ENCODE measurements at places on chromosomes 4 and X. TPM values are rescaled to one million over a fixed set of nuclear protein-coding genes. Genes with fewer than 3 reads are reported as not detected.

DNA sequence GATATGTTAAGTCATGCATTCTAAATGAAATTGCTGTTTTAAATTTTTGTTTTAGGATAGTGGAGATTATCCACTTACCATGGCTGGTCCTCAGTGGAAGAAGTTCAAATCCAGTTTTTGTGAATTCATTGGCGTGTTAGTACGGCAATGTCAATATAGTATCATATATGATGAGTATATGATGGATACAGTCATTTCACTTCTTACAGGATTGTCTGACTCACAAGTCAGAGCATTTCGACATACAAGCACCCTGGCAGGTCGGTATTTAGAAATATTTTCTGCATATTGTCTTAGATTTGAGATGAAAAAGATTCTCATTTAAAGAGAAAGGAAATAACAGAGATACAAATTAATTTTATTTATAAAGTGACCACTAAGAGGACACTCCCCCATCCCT is 83.6 kb downstream of the STAG2 start:
- no peak for DNase-seq

GRCh38 chr4:28436191-28437080 is 1575.8 kb downstream of the STIM2 start:
- no peak for DNase-seq

- no peak for DNase-seq
These were observed 33.3 kb upstream of the SLC2A9 start for GRCh38 chr4:10054571-10055041.

DNA sequence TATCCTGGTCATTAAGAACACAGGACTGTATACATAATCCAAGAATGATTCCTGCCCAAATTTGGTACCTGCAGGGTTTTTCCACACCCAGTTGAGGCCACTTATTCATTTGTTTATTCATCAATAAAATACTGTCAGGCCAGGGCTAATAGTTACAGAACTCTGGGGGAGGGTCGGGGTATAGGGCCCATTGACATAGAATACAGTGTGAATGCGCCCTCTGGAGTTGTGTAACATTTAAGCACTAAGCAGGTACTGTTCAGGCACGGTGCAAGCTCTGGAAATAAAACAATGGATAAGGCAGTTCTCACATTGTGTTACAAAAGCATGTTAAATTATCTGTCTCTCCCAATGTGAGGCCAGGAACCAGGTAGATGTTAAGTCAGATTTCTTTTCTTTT is 30.8 kb upstream of the LRBA start:
- DNase-seq, result peak; percentile 37

Gene NHS
- 6.7 TPM for total RNA-seq

DNA sequence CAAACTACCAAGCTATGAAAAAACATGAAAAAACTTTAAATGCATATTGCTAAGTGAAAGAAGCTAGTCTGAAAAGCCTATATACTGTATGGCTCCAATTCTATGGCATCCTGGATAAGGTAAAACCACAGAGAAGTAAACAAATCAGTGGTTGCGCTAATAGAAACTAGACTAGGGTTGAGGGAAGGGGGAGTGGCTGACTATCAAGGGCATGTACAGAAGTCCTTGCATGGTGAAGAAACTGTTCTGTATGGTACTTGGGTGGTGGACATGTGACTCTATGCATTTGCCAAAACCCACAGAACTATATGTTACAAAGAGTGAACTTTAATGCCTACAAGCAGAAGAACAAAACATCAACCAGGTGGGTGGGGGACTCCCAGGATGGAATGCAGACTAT is 96.8 kb downstream of the MTMR1 start:
- no peak for DNase-seq

Gene IL21
- total RNA-seq, result 50.0 TPM

- DNase-seq, result no peak
These were observed 127.2 kb upstream of the GPC4 start for GRCh38 chrX:133542476-133542875.

GRCh38 chr4:55397520-55398321 is 2.0 kb downstream of the TMEM165 start:
- DNase-seq, result no peak

Gene EGFL6
- total RNA-seq, result 0.21 TPM

DNA sequence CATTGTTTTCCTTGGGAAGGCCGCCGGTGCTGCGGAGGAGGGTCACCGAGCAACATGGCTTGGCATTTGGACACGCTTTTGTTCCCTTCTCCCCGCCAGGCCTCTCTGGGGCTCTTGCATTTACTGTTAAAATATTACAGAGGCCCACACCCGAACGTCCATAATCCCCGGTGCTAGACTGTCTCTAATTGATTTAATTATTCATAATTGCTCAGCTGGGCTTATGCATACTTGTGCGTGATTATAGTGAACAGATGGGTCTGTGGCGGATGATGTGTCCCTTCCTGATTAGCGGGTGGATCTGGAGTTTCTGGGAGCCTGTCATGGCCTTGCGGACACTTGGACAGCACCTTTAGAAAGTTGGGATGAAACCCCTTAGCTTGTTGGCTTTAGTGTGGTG is 100.2 kb upstream of the MSX1 start:
- no peak for DNase-seq

DNA sequence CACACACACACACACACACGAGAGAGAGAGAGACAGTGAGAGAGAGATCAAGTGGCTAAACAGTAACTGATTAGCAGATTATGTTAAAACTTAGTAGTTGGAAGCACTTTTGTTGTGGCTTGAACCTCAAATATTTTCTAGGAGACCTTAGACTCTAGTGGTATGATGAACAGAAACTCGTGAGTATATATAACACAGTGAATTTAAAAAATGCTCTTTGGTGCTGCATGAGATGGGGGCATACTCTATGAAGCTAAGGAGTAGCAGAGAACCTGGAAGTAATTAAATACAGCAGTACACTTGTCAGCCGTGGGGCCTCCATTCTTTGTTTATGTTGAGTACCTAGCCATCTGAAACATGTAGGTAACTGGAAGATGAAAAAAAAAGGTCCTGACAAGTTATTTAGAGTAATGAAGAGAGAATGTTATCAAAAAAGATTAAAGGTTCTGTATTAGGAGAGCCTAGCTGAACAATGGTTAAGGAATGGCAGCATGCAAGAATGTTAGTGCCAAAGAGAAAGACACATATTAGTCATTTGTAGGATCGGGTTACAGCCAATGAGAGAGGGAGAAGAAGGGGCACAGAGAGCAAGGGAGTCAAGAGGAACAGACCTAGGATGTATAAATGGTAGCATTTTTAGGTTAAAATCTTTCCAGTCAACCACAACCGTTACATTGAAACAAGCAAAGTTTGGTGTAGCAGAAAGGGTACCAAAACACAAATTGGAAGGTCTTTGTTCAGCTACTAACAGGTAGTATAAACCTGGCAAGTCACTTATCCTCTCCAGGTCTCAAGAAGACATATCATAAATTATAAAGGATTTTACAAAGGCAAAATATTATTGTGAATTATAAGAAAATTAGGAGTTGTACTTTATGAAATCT is 316.7 kb upstream of the DIPK2B start:
- DNase-seq, result no peak

- peak; percentile 21 for DNase-seq
These were observed 6.8 kb downstream of the SEPTIN6 start for GRCh38 chrX:119686087-119686691.

DNA sequence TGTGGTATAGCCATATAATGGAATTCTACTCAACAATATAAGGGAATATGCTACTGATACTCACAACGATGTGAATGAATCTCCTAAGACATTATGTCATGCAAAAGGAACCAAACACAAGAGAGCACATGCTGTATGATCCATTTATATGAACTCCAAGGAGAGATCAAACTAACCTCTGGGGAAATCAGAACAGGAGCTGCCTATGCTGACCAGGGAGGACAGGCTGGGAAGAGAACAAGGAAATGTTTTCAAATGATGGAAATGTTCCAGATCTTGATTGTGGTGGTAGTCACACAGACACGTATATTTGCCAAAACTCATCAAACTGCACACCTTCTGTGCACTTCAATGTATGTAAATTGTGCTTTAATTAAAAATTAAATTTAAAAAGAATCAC is 175.3 kb downstream of the BCOR start:
- no peak for DNase-seq

GRCh38 chrX:40021647-40022046 is 76.1 kb downstream of the BCOR start:
- DNase-seq, result no peak
